ENCODE measurements at places on chromosomes 7 and 10. TPM values are rescaled to one million over a fixed set of nuclear protein-coding genes. Genes with fewer than 3 reads are reported as not detected.

DNA sequence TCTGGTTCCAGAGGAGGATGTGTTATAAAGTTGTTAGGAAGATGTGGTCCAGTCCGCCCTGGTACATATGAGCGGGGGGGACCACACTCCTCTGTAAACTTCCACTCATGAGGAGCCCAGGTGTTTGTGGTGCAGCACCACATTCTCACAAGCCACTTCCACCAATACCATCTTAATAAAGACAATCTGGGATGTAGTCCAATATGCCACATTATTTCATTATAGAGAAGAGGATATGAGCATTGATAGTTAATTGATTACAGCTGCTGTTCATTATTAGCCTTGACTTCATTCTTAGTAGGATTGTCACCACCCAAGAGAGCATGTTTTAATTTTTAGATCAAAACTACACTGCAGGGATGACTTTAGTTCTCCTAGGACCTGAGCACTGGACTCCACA lies 40.5 kb downstream of the ERCC6 start:
- DNase-seq, result no peak
- H3K27ac ChIP-seq, result no peak overlapping the region
- H3K27me3 ChIP-seq, result no peaks in the 10 kb centered on the region
- H3K4me3 ChIP-seq, result no peak overlapping the region
- H3K36me3 ChIP-seq, result peaks cover 6% of the 10 kb centered on the region

DNA sequence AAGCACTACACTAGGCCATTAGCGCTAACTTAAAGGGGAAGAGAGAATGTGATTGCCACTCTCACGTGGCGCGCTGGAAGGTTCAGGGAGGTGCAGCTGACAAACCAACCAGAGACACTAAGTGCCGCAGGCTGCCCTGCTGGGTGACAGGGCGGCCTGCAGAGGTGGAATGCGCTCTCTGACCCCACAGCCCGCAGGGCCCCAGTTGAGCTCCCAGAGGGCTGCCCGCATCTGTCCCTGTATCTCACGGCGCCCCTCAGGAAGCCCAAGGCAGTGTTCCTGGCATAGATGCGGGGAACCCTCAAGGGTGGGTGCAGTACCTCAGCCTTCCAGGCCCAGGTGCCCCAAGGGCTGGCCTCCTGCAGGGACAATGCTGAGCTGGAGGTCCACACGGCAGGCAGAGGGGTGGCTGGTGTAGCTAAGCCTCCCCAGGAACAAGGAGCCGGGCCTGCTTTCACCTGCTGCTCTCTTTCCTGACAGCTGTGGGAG lies 66.6 kb downstream of the CALML3 start:
- no peak overlapping the region for H3K4me3 ChIP-seq
- no peak overlapping the region for H3K27ac ChIP-seq
- H3K36me3 ChIP-seq, result no peaks in the 10 kb centered on the region
- peaks cover 32% of the 10 kb centered on the region for H3K4me1 ChIP-seq
- H3K27me3 ChIP-seq, result no peaks in the 10 kb centered on the region
- no peak for DNase-seq

DNA sequence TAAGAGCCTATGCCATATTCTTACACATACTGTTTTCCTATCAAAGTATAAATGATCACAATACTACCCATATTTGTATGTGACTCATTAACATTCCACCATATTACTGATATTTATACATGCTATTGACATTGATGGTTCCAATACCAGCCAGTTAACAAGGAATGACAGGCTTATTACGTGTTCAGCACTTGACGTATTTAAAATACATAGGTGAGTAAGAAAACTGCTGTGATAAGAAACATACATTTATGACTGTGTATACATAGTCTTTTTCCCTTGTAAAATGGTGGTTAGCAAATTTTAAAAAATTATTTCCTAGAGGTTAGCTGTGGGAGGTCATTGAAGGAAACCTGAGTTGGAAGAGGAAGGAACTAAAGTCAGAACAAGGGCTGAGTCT lies 81.1 kb upstream of the NEUROD6 start:
- H3K27ac ChIP-seq, result no peak overlapping the region
- no peaks in the 10 kb centered on the region for H3K27me3 ChIP-seq
- H3K36me3 ChIP-seq, result no peaks in the 10 kb centered on the region

Gene LLCFC1
- total RNA-seq, result not detected

Gene MYL7
- not detected for total RNA-seq

Gene NPFFR1
- 0.05 TPM for total RNA-seq
